ENCODE measurements at places on chromosomes 1 and 21. TPM values are rescaled to one million over a fixed set of nuclear protein-coding genes. Genes with fewer than 3 reads are reported as not detected.
A peak's percentile ranks its signal among the peaks of the same experiment; 100 is the strongest.

- no peak for DNase-seq
Observed at GRCh38 chr1:10622910-10623685, 148.3 kb downstream of the PEX14 start.

- DNase-seq = no peak
Observed at GRCh38 chr1:180899262-180899661, 13.4 kb upstream of the KIAA1614 start.

DNA sequence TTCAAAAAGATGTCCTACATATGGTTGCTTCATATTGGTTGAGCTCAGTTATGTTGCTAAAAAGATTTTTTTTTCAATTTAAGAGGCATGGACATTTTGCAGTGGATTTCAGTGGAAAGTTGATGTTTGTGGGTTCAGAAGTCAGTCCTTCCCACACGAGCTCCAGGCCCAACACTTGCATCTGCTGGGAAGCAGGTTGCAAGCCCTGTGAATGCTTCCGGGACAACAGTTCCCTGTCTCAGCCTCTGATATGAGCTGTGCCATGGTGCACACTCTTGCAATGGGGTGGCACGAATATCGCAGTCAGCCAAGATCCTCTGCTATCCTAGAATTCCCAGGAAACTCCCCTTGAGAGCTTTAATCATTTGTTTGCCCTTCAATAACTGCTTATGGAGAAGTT is 30.3 kb upstream of the ABCG1 start:
- no peak for DNase-seq

DNA sequence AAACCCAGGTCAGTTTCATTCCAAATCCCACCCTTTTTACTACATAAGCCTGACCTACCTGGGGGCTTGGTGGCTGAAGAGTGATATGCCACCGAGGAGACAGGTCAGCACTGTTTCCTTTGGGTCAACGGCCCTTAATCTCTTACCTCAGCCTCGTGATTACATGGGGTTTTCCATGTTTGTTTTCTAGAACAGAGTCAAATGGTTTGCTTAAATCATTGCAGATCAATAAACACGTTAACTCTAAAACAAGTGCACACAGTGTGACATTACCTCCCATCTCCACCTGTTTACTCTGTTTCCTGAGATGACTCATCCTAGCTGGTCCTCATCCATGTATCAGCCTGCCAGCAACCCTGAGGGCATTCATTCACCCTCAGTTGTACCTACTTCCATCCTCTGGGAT is 40.8 kb upstream of the TP53BP2 start:
- no peak for DNase-seq

DNA sequence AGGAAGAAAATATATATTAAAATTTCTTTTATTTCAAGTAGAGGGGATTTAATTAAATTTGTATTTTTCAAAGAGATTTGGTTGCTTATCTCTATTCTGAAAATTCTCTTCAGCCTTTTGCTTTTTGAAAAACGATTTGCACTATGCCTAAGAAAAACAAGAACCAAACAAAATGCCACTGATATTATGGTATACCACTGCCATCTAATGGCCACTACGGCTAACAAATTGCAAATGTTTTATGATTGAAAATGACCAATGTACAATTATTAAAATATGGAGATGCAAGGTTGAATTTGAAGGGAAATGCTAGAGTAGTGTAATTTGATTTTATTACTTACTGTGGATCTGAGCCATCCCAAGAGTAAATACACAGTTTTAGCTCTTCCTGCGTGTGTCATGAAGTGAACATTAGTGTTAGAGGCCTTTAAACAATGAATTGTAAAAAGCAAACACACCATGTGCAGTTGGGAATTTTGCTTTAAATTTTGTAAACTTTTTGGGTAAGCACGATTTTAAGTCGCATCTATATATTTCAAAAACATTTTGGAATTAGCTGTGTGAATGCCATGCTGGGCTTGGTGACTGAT is 137.4 kb upstream of the USP25 start:
- no peak for DNase-seq

DNA sequence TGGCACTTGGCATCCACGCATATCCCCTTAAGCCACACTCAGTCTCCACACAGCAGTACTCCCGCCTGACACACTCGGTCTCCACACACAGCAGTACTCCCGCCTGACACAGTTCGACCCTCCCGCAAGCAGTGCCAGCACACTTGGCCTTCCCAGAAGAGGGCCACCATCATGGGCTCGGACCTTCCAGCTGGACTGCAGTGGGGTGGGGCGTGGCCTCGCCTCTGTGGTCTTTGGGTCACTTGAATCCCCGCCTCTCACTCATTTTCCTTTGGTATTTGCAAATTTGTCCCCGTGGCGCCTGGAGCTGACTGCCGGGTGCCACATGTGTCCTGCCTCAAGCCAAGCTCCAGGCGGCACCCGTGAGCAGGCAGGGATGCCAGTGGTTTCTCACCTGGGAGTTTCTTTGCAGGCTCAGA is 63.7 kb downstream of the FAAP20 start:
- peak; percentile 26 for DNase-seq

DNA sequence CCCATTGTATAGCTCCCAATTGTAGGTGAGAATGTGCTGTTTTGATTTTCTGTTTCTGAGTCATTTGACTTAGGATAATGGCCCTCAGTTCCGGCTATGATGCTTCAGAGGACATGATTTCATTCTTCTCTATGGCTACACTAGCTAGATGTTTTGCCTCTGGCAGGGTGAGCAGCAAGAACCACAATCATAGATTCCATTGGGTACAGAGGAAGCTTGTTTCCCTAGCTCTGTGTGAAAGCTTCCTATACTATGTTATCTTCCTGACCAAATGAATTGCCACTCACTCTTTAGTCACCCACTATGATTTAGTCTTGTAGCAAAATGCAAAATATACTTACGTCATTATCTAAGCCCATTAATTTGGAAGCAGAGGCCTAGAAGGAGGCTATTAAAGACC is 616.3 kb downstream of the PLA2G4A start:
- DNase-seq = no peak

GRCh38 chr1:11204396-11205190 is 15.4 kb downstream of the ANGPTL7 start:
- no peak for DNase-seq

DNA sequence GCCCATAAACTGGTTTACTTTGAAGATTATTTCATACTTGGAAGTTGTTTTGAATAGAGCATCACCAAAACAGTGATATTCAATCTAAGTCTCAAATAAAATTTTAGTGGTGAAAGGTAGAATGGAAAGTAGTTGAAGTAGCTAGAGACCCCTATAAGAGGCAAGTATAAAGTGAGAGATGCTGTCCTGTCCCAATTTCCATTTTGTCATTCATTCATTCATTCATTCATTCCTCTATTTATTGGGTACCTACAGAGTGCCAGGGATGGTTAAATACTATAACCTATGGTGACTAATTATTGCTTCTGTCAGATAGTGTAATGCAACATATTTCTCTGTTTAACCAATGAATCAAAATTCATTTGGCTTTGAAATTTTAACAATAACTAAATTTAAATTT is 32.7 kb downstream of the RRAGC start:
- no peak for DNase-seq

DNA sequence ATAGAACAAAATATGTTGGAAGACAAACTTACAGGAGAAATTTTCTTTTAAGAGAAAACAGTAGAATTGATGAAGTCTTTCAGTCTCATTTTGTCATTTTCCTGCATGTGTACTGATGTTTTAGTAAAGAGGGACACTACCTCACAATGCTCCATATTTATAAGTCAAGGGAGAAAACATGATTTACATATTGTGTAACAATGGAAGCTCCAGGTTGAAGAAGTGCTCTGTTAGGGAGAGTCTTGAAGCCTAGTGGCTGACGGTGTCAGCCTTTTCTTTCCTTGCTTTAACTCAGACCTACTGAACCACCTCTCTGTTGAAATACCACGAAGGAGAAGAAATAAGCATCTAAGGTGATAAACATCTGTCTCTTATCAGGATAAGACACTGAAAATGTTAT is 75.0 kb downstream of the C4BPA start:
- no peak for DNase-seq

GRCh38 chr1:29279406-29279805 is 43.1 kb downstream of the PTPRU start:
- no peak for DNase-seq

- no peak for DNase-seq
Observed at GRCh38 chr1:37481289-37482003, 7.1 kb downstream of the ZC3H12A start.

DNA sequence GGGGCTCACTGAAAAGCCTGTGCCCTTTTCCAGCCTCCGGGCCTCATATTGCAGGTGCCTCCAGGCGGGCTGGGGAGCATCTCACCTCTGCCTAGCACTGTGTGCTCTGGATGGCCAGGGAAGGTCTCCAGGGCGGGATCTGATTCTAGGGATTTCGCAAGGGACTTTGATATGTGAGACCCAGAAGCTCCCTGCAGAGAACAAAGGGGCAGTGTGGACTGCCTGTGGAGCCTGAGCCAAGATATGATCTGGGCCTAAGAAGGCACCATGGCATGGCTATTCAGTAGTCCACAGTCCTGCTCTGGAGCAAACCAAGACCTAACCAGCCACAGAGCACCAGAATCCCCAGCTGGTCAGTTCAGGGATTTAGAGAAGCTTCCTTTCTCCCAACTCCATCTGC is 157.2 kb downstream of the ST6GALNAC5 start:
- no peak for DNase-seq

DNA sequence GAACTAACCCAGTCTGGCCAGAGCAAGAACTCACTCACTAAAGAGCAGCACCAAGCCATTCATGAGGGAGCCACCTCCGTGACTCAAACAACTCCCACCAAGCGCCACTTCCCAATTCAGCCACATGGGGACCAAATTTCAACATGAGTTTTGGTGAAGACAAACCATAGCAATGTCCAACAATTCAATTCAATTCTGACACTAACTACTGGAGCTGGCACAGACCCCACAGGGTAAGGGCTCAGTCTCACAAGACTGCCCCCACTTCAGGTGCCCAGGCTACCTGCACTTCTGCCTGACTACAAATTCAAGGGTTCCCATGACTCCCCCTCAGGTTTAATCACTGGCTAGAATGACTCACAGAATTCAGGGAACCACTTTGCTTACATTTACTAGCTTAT is 48.8 kb upstream of the RAP1A start:
- DNase-seq = no peak

DNA sequence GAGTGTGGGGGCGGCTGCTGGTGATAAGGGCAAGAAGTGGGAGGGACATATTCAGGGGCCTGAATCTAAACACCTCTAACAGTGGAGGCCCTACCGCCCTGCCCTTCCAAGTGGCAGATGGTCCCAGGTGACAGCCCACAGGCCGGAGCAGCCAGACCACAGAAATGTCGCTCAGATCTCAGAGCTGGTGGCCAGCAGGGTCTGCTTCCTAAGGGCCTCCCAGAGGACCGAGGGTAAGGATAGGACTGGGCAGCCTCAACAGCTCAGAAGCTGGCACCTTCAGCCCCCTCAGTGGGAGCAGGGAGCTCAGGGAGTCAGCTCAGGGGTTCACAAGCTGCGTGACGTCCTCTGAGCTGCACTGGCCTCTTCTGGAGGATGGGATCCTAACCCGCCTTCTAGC is 201.8 kb upstream of the ZC3H12A start:
- DNase-seq = no peak

DNA sequence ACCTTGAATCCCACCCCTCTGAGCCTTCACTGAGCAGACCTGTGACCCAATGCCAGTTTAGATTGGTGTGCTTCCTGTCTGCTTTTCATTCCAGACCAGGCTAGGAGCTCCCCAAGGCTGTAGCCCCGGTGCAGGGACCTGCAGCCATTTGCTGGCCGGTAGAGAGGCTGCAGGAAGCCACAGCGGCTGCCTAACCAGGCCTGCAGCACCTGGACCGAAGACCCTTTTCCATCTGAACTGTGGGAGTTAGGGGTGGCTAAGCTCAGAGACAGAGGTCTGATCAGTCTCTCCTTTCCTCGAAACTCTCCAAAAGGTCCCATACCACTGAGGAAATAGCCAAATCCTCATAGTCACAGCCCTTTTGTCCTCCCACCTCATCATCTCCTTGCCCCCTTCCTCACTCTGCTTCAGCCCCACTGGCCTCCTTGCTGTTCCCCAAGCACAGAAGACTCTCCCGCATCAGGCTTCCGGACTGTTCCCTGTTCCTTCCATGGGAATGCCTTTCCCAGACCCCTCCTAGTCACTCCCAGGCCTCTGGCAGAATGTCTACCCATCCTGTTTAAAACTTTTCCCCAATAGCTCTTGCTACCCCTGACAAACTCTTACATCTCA is 674 bp upstream of the TTC4 start:
- DNase-seq = no peak

- DNase-seq = no peak
Observed at GRCh38 chr1:68798071-68798470, 301.2 kb upstream of the DEPDC1 start.

DNA sequence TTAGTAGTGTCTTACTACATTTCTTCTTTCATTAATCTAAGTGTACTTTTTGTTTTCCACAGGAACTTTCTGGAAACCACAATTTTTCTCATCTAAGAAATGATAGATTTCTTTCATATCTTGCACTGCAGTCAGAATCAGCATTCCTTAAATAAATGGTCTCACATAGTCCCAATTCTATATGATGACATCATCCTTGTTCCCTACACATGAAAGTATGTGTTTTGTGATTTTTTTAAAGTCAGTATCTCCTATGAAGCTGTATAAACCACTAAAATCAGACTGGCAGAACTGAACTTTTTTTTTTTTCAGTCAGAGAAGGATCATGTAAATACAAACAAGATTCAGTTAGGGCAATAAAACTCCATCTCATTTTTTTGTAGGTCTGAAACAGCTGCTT is 742.6 kb upstream of the CXADR start:
- no peak for DNase-seq

DNA sequence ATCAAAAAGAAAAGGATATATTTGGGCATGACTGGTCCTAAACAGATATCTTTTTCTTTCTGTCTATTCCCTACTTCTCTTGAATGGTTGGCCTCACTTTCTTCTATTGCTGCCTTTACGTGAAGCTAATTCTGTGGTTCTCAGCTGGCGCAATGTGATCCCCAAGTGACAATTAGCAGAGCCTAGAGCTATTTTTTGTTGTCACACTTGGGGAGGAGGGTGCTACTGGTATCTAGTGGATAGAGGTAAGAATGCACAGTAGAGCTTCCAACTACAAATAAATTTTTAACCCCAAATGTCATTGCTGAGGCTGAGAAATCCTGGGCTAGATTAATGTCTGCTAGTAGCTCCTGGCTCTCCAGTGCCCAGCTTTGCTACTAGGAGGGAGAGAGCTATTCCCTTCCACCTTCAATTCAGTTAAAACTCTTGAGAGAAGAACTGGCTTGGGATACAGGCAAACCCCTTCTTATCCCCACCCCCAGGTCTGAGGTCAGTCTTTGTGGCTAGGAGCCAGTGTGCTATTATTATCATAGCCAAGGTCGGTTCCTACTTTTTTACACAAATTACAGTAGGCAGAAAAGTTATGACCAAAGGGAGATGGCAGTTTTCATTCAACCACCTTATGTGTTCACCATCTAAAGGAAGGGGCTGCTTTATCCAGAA is 102.1 kb downstream of the SNX7 start:
- no peak for DNase-seq

The PGLYRP3 gene
- not detected for total RNA-seq

The OR2L3 gene
- total RNA-seq = not detected

The CR1L gene
- not detected for total RNA-seq

The KIAA1614 gene
- total RNA-seq = 7.0 TPM

The CYP4B1 gene
- total RNA-seq = 16.1 TPM

The SH2D5 gene
- total RNA-seq = not detected

The IFNAR1 gene
- total RNA-seq = 23.6 TPM

The HSF2BP gene
- total RNA-seq = not detected

The OR2T2 gene
- total RNA-seq = not detected

The C8B gene
- total RNA-seq = not detected
